ENCODE measurements at places on chromosomes 7 and 10.

- no peak for DNase-seq
These were observed 51.7 kb downstream of the HABP2 start for GRCh38 chr10:113604572-113604971.

GRCh38 chr10:63375859-63376258 lies 89.9 kb downstream of the JMJD1C start:
- DNase-seq: no peak

DNA sequence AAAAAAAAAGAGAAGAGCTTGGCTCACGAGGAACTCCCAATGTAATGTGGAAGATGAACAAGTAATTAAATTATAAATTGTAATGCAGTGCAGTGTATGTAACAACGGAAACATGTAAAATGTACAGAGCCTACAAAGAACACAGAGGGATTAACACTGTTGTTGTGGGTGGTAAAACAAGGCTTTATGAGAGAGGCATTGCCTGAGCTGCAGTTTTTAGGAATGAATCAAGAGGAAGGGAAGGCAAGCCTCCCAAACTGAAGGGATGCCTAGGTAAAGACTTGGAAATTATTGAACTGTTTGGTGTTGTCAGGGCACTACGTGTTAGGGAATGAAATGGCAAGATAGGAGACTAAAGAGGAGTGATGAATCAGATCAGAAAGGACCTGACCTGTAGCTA lies 213.7 kb downstream of the HTR7 start:
- no peak for DNase-seq

- DNase-seq: no peak
These were observed 100.0 kb upstream of the KCNMA1 start for GRCh38 chr10:77737608-77738007.

- DNase-seq: no peak
These were observed 179.3 kb downstream of the TRIL start for GRCh38 chr7:28778786-28779185.

DNA sequence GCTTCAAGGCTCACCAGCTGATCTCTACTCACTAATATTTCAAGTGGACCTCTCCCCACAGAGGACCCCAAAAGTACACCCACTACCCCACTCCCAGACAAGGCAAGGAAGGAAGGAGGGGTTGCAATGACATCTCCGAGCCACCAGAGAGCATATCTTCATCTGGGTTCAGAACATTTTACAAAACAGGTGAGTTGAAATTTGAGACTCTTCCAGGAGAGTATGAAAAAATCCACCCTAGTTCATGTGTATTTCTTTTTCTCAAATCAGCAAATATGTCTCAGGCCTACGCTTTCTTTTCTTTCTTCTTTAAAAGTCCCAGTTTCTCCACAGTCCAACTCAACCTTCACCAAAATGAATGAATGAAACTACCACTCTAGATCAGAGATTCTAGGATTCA lies 61.9 kb downstream of the SGMS1 start:
- DNase-seq: peak; percentile 52

DNA sequence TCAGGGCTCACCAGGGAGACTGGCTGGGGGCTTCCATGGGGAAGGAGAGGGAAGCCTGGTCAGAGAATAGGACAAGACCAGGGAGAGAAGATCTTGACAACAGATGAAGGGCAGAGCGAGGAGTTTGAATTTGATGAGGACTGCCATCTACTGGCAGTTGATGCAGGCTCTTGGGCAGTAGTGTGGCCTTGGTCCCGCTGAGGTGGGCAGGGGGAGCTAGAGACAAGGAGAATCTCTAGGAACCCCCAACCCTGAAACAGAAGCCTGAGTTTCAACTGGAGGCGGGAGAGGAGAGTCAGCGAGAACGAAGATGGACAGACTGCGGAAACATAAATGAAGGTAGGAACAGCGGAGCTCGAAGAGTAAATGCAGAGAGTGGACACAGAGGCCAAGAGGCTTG lies 81.0 kb downstream of the PPP1R3C start:
- peak; percentile 18 for DNase-seq

- no peak for DNase-seq
These were observed 122.4 kb downstream of the ZNF248 start for GRCh38 chr10:37734971-37735370.

GRCh38 chr7:30646154-30646553 lies 36.1 kb downstream of the CRHR2 start:
- no peak for DNase-seq

DNA sequence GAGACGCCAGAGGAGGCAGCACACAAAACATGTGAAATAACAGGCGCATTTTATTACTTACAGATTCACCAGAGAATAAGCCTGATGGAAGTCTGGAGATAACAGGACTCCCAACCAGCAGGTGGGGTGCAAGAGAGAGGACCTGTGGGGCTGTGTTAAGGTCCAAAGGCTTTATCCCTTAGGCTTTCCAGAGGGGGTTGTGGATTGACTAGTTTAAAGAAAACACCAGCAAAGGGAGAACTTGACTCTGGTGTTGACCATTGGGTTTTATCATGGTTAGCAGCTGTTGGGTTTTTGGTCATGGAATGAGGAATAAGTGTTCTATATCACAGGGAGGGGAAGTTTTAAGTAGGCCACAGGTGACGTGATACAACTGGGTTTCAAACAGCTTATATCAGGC lies 1.6 kb upstream of the CRPPA start:
- peak; percentile 32 for DNase-seq

- no peak for DNase-seq
These were observed 8.8 kb downstream of the HSPA12A start for GRCh38 chr10:116733566-116733965.

GRCh38 chr7:138226001-138226476 lies 149.8 kb downstream of the AKR1D1 start:
- DNase-seq: peak; percentile 85

- no peak for DNase-seq
These were observed 40.0 kb upstream of the GSDME start for GRCh38 chr7:24797270-24797669.

DNA sequence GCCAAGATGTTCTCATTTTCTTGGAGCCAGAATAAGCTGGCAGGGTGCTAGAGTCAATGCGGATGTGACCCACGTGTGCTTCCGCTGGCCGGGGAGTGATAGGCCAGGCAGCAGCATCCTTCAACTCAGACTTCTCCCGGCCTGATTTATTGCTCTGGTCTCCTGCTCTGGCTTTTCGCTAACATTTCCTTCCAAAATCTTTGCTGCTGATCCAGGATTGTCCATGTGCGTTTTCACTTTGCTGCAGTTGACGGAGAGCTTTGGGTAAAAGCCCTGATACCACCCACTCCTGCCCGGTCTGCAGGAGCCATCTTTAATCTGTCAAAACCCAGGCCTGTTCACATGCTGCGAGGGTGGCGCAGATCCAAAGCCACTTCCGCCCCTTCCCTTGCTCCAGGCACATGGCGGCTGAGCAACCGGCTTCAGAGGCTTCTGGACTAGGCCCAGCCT lies 106.8 kb downstream of the CYP26A1 start:
- no peak for DNase-seq

Measured in hematopoietic multipotent progenitor cell treated with erythropoietin and hydrocortisone succinate and interleukin-3 and kit ligand, for 8 days (in vitro differentiated cells).